Right renal pelvis (tissue), 4 donors: ENCODE measurements at places on chromosomes 7 and 10.
A peak's percentile ranks its signal among the peaks of the same experiment; 100 is the strongest.

DNA sequence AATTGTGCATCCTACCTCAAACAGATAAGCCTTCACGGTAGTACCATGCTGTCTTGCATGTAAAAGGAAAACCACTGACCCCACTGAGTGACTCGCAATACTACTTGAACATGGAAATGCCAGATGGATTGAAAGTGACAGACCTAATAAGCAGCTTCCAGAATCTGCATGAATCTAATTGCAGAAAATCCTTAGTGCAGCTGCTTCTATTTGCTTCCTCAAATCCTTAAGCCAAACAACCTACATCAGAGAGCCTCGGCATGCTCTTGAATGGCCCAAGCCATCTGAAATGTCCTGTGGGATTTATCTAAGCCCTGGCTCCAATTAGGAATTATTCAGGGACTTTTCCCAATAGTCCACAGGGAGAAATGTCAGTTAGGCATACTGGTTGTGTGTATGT lies 509.5 kb upstream of the CELF2 start:
- no peak for DNase-seq

GRCh38 chr7:552868-553635 lies 33.4 kb upstream of the PDGFA start:
- no peak for DNase-seq

- DNase-seq, result no peak
Measured at GRCh38 chr7:74039337-74039736, 11.4 kb downstream of the ELN start.

- DNase-seq, result peak; percentile 19
Measured at GRCh38 chr7:12458520-12459131, 55.0 kb upstream of the VWDE start.

DNA sequence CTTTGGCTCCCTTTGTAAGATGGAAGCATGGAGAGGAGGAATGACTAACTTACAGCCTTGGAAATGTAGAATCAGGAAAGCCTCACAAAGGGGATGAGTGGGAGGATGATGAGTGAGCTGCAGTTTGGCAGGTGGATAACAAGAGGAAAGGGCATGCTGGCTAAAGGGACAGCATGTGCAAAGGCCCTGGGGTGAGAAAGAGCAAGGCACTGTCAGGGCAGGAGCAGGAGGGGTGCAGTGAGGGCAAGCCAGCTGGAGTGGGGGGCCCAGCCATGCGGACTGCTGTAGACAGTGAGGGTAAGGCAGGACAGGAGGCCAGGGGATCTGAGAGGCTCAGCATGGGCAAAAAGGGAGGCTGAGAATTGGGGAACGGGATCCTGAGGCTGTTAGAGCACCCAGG lies 20.5 kb downstream of the TLL2 start:
- no peak for DNase-seq

- no peak for DNase-seq
Measured at GRCh38 chr7:82039621-82040020, 269.8 kb upstream of the HGF start.

- no peak for DNase-seq
Measured at GRCh38 chr10:24575481-24576002, 148.1 kb downstream of the ARHGAP21 start.

DNA sequence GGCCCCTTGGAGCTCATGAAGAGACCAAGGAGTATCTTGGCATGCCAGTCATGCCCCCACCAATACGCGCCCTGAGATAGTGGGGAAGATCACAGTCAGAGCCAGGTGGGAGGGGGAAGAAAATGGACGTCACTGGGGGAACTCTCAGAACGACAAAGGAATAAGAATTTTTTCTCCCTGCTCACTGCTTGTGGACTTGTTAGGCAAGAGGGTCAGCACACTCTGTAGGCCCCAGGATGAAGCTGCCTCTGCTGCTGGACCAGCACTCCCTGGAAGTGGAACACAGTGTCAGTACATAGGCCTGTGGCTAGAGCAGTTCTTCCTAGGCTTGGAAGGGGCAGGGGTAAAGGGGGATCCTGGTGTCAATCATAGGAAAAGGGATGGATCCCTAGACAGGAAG lies 46.5 kb downstream of the DRGX start:
- no peak for DNase-seq

DNA sequence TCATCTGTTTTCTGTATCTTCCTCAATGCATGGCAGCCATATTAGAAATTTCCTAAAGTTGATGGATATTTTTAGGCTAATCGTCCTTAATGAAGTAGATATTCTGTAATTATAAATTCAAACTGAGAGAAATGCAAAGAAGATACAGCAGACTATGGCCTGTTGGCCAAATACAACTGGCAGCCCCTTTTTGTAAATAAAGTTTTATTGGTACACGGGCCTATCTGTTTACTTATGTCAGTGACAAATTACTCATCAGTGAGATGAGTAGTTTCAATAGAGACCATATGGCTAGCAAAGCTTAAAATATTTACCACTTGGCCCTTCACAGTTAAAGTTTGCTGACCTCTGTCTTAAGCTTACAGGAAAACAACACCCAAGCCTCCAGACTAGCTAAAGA lies 112.3 kb downstream of the HTR7 start:
- DNase-seq, result no peak

DNA sequence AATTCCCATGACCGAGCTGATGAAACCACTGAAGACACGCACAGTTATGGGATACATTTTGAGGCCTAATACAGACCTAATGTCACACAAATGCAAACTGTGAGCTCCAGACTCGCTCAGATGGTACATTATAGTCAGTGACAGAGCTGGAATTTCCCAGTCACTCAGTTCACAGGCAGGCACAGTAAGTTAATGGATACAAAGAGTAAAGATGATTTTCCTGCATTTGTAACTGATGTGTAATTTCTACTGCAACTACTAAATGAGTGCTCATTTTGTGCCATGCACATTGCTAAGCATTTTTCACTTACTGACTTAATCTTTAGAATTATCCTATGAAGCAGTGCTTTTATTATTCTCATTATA lies 56.5 kb downstream of the ENO4 start:
- DNase-seq, result no peak

DNA sequence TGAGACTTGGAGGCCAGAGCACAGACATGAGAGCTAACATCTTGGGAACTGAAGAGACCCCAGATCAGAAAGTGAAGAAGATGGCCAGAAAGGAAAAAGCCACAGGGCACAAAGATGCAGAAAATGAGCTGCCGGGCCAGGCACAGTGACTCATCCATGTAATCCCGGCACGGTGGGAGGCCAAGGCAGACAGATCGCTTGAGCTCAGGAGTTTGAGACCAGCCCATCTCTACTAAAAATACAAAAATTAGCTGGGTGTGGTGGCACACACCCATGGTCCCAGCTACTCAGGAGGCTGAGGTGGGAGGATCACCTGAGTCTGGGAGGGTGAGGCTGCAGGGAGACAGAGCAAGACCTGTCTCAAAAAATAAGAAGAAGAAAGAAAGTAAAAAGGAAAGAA lies 81.4 kb upstream of the MGMT start:
- no peak for DNase-seq

- DNase-seq, result no peak
Measured at GRCh38 chr7:131300572-131301466, 26.9 kb upstream of the MKLN1 start.

- no peak for DNase-seq
Measured at GRCh38 chr10:29603223-29603896, 31.4 kb downstream of the SVIL start.

DNA sequence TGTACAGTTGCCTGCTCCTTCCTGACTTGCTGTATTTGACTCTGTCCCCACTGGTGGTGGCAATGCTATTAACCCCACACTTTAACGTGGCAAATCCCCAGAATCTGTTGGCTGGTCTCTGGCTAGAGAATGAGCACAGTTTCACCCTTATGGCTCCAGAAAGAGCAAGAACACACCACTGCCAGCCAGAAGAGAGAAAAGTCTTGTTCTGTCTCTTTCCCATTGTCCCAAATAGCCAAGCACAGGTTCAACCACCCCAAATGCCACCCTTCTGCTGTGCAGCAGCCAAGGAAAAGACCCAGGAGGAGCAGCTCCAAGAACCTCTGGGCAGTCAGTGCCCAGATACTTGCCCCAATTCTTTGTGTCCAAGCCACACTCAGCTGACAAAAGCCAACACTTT lies 11.3 kb downstream of the SLC16A9 start:
- no peak for DNase-seq

DNA sequence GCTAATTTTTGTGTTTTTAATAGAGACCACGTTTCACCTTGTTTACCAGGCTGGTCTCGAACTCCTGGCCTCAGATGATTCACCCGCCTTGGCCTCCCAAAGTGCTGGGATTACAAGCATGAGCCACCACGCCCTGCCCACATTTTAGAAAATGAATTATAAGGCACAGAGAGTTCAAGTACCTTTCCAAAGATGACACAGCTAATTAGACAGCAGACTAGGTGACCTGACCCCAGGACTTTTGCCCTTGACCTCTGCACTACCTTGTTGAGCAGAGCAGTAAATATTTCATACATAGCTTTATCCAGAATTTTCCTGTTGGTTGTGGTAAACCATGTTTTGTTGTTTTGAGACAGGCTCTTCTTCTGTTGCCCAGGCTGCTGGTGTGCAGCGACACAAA lies 131.3 kb upstream of the KCTD7 start:
- no peak for DNase-seq

GRCh38 chr10:73840056-73840402 lies 28.6 kb upstream of the NDST2 start:
- no peak for DNase-seq

GRCh38 chr10:44832595-44833390 lies 78.3 kb upstream of the TMEM72 start:
- DNase-seq, result no peak

DNA sequence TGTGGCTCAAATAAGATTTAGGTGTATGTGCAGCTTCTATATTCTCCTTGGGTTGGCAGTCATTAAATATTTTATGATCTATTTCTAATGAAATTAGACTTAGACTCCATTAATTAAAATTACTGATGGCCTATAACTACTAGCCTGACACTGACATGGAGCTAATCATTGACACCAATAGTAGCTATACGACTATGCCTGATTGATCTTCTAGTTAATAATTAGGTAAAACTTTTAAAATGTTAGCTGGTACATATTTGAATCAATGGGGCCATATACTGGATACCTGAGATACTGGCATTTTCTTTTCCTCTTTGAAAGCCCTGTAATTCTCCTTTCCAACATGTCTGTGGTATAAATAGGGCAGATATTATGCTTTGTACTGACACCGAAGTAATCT lies 14.4 kb downstream of the WEE2 start:
- DNase-seq, result no peak

- no peak for DNase-seq
Measured at GRCh38 chr10:1677307-1677939, 59.9 kb downstream of the ADARB2 start.

GRCh38 chr10:101906586-101907183 lies 63.1 kb upstream of the KCNIP2 start:
- DNase-seq, result no peak

- DNase-seq, result no peak
Measured at GRCh38 chr7:77479536-77480088, 57.5 kb upstream of the PTPN12 start.

- DNase-seq, result no peak
Measured at GRCh38 chr7:42338916-42339540, 102.0 kb upstream of the GLI3 start.

- no peak for DNase-seq
Measured at GRCh38 chr10:9294132-9294663, 1239.7 kb downstream of the GATA3 start.

GRCh38 chr10:74598891-74599566 lies 227.4 kb upstream of the KAT6B start:
- DNase-seq, result no peak

DNA sequence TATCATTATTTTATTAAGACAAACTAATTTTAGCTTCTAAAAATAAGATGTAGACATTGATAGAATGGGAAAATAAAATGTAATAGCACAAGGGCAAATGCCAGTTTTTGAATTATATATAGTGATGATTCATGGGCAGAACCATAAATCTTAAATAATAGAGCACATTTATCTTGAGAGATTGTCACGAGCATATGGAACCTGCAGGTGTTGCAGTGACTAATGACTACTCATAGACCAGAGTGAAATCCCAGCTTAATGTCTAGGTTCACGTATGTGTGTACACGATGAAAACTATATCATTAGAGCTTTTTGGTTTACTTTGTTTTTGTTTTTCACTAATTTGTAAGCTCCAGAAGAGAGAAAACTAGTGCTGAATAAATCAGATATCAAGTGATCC lies 150.2 kb upstream of the CACNA2D1 start:
- DNase-seq, result no peak

DNA sequence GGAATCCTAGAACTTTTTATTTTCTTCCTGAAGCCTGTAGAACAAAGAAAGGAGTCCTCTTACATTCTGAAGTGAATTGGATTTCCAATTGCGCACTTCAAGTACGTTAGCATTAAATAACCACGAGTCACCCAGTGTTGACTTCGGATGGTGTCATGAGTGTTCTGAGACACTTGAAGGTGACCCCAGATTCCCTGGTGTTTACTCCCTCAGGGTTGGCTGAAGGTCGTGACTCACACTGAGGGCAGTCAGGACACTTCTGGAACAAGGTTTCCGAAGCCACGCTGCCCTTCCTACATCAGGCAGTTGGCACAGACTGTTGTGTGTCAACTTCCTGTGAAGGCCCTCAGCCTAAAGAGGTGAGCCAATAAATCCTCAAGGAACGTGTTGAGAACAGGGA lies 186.6 kb upstream of the CELF2 start:
- DNase-seq, result no peak

DNA sequence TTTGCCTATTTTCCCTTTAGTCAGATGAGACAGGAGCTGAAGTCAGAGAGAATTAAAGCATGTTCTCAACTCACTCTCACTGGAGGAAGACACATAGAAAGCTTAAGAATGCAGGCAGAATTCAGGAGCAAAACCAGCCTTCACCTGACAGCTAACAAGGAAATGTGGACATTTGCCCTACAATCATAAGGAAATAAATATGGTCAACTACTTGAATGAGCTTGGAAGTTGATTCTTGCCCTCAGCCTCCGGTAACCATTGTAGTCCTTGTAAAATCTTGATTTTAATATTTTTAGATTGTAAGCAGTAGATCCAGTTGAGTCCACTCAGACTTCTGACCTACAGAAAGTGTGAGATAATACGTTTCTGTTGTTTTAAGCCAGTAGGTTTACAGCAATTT lies 752.5 kb upstream of the ZWINT start:
- no peak for DNase-seq

- no peak for DNase-seq
Measured at GRCh38 chr10:22320591-22321155, at the start of gene BMI1. Gene BMI1, plus strand, starts transcription at chr10:22321099. Its CDS starts 5,351 bp downstream, at chr10:22326450.

DNA sequence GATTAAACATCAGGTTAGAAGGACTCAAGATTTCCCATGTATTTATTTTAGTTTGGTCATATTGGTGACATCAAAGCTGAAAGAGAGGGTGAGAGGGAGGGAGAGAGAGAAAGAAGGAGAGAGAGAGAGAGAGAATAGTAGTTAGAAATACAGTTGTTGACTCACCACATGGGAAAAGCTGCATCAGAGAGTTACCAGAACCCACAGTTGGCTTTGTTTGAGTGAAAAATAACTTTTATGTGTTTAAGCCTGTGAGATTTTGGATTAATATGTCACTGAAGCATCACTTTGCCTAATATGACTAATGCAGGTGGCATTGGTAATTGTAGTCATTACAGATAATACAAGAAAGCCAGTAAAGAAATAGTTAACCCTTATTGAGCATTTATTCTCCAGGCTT lies 303.9 kb downstream of the REEP3 start:
- DNase-seq, result no peak
